ENCODE measurements at places on chromosomes 7 and 10. TPM values are rescaled to one million over a fixed set of nuclear protein-coding genes. Genes with fewer than 3 reads are reported as not detected.

Gene PRDX3
- 76.3 TPM for total RNA-seq

Gene TPK1
- 11.5 TPM for total RNA-seq

Gene LIPM
- not detected for total RNA-seq

Gene GIMAP8
- 41.4 TPM for total RNA-seq

Gene SLC26A3
- total RNA-seq: not detected

Gene CFTR
- total RNA-seq: 0.29 TPM
